ENCODE measurements at places on chromosomes 3 and 15.
A peak's percentile ranks its signal among the peaks of the same experiment; 100 is the strongest.

DNA sequence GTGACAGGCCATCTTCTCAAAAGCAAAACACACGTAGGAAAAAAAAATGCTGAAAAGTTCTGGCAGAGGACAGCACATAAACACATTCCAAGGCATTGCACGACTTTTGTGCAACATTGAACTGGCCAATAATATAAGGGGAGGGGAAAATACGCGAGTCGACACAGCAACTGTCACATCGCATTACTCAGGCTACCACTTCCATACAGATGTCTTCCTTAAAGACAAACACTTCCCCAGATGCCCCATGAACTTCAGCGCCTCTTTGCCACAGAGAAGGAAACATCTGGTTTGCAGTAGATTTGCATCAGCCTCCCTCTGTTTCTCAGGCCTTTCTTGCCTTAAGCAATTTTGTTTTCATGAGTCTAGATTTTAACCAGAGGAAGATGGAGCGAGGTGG is 144.4 kb upstream of the IGF1R start:
- H3K27me3 ChIP-seq, result peaks cover 21% of the 10 kb centered on the region
- H3K27ac ChIP-seq, result no peak overlapping the region
- DNase-seq, result no peak
- no peaks in the 10 kb centered on the region for H3K4me1 ChIP-seq
- no peak overlapping the region for H3K4me3 ChIP-seq

DNA sequence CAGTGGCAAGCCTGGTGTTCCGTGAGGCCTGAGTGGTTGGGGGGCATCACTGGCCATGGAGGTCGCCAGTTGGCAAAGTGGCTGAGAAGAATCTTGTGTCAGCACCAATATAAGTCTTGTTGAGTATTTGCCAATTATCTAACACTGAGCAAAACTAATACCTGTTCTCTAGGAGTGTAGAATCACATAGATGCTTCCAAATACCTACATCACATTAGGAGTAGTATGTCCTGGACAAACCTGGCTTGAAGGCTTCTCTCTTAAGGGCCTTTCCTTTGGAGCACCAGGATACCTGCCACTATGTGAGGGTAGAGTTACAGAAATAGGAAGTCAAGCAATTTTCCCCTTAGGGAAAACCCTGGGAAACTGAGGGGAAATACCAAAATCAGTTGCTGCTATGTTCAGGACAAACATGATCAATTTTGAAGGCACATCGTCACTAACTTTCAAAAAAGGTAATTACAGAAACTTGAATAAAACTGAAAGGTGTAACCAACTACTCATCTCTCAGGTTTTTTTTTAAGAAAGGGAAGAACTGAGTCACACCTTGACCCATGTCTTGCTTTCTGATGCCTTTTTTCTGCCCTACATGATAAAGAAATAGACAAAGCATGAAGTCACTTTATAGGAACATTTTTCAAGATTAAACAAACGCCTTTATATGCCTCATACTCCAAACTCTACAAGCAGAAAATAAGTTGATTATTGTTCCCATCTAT is 100.4 kb downstream of the IMPG2 start:
- no peak for DNase-seq
- no peaks in the 10 kb centered on the region for H3K4me1 ChIP-seq

- no peaks in the 10 kb centered on the region for H3K27me3 ChIP-seq
- H3K4me3 ChIP-seq, result no peak overlapping the region
- no peak for DNase-seq
- no peaks in the 10 kb centered on the region for H3K36me3 ChIP-seq
- H3K27ac ChIP-seq, result no peak overlapping the region
Measured at GRCh38 chr3:72606005-72606800, 242.0 kb downstream of the SHQ1 start.

GRCh38 chr3:43077261-43077660 is 28.6 kb downstream of the POMGNT2 start:
- peak; percentile 40 for DNase-seq
- no peaks in the 10 kb centered on the region for H3K4me1 ChIP-seq
- H3K27ac ChIP-seq, result no peak overlapping the region
- peaks cover 40% of the 10 kb centered on the region for H3K36me3 ChIP-seq
- H3K4me3 ChIP-seq, result no peak overlapping the region
- no peaks in the 10 kb centered on the region for H3K27me3 ChIP-seq

GRCh38 chr15:90807074-90807785 is 61.2 kb upstream of the FURIN start:
- no peak overlapping the region for H3K4me3 ChIP-seq
- no peak for DNase-seq
- H3K27me3 ChIP-seq, result no peaks in the 10 kb centered on the region
- no peak overlapping the region for H3K27ac ChIP-seq

DNA sequence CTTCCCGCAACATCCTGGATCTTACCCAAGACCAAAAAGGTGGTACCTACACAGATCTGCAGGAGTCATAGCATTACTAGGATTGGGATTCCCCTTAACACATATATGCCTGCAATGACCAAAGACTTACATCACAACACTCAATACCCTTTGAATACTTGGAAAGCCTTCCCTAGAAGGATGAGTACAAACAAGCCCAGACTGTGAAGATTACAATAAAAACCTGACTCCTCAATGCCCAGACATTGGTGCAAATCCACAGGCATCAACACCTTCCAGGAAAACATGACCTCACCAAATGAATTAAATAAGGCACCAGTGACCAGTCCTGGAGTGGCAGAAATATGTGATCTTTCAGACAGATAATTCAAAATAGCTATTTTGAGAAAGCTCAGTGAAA is 326.8 kb downstream of the TBL1XR1 start:
- no peak for DNase-seq
- no peaks in the 10 kb centered on the region for H3K27me3 ChIP-seq
- H3K36me3 ChIP-seq, result no peaks in the 10 kb centered on the region
- no peak overlapping the region for H3K27ac ChIP-seq
- no peak overlapping the region for H3K4me3 ChIP-seq

DNA sequence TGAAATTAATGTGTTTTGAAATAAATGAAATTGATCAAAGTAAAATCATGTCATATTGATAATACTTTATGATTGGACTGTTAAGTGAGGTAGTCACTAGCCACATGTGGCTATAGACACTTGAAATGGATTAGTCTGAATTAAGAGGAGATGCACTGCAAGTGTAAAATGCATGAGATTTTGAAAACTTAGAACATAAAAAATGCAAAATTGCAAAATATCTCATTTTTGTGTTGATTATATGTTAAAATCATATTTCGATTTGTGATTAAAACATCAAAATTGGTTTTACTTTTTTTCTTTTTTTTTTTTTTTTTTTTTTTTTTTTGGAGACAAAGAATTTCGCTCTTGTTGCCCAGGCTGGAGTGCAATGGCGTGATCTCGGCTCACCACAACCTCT is 23.2 kb downstream of the CAPN7 start:
- peaks cover 100% of the 10 kb centered on the region for H3K36me3 ChIP-seq
- H3K4me3 ChIP-seq, result no peak overlapping the region
- no peaks in the 10 kb centered on the region for H3K4me1 ChIP-seq
- no peaks in the 10 kb centered on the region for H3K27me3 ChIP-seq
